NCI-H187 (cell line): ENCODE measurements at places on chromosomes 13 and 19.

DNA sequence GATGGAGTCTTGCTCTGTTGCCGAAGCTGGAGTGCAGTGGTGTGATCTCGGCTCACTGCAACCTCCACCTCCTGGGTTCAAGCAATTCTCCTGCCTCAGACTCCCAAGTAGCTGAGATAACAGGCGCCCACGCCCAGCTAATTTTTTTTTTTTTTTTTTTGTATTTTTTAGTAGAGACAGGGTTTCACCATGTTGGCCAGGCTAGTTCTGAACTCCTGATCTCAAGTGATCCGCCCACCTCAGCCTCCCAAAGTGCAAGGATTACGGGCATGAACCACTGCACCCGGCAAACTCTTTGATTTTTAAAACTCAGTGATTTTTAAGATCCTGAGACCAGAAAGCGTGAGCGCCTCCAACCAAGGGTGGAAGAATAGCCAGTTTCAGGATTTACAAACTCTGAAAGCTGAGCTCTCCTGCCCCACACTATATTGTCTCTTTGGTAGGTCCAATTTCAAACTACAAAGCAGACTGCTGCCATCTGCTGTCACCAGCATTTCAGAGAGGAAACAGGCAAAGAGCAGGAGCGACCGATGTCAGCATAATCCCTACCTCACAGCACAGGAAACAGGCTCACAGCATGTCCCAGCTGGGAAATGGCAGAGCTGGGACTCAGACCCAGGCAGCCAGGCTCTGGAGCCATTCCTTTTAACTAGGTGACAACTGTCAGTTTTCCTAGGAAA is 9.2 kb downstream of the NOSIP start:
- no peak for DNase-seq

DNA sequence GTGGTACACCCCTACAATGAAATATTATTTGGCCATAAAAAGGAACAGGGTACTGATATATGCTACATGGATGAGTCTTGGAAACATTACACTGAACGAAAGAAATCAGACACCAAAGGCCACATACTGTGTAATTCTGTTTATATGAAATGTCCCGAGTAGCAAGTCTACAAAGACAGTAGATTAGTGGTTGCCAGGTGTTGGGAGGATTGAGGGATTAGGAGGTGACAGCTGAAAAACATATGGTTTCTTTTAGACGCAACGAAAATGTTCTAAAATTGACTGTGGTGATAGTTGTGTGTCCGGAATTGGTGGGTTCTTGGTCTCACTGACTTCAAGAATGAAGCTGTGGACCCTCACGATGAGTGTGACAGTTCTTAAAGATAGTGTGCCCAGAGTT is 35.1 kb downstream of the IL17D start:
- DNase-seq: no peak

DNA sequence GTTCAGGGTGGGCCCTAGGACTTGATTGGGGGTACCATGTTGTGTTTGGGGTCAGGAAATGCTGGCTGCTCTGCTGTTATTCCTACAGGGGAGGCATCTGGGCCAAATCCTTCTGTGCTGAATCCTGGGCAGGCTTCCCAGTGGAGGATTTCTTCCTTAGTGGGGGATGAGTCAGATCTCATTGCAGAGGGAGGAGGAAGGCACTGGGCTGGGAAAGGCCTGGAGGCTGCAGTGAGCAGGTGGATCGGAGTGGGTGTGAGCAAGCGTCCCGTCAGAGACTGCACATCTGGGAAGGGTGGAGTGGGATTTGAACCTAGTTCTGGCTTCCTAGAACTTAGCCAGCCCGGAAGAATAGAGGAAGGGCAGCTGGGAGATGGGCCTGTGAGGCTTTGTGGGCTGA is 11.5 kb downstream of the CCDC124 start:
- no peak for DNase-seq

- no peak for DNase-seq
Observed at GRCh38 chr19:45800070-45800553, 7.5 kb upstream of the DMWD start.

- DNase-seq: no peak
Observed at GRCh38 chr13:30600496-30600895, 17.2 kb upstream of the USPL1 start.

DNA sequence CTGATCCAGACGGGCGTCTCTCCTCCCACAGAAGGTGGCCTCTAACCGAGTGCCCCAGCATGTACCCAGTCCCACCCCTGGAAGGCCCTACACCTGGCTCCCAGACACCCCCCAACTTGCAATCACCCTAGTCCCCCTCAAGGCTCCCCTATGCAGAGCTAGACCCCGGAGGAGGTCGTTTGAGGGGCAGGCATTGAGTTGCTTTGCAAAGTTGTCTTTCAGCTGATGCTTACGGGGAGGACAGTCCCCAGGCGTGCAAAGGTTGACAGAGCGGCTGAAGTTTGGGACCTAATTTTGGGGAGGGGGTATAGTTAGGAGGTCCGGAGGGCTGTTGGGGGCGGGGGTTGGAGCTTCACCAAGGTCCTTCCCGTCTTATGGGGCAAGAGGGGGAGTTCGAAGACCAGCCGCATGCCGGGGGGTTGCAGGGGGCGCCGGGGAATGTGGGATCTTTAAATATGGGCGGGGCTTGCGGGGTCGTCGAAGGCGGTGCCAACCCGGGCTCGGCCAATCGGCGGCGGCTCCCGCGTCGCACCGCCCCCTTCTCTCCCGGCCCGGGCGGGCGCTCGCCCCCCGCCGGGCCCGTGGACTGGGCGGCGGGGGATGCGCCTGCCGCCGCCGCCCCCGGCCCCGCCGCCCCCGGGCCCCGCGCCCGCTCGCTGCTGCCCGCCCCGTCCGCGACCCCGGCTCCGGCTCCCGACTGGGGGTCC is at the start of gene KCNN1:
KCNN1 (plus strand) TSS at position 558 of the 707 bp plus-strand sequence. CDS start 6,782 bp downstream, outside the sequence.
- DNase-seq: no peak

GRCh38 chr19:47756953-47757608 is 11.7 kb downstream of the NOP53 start:
- no peak for DNase-seq

- no peak for DNase-seq
Observed at GRCh38 chr13:98786023-98786422, 33.6 kb upstream of the SLC15A1 start.

- no peak for DNase-seq
Observed at GRCh38 chr13:109481040-109481439, 305.3 kb downstream of the IRS2 start.
